ENCODE measurements at places on chromosomes 3 and 15.

DNA sequence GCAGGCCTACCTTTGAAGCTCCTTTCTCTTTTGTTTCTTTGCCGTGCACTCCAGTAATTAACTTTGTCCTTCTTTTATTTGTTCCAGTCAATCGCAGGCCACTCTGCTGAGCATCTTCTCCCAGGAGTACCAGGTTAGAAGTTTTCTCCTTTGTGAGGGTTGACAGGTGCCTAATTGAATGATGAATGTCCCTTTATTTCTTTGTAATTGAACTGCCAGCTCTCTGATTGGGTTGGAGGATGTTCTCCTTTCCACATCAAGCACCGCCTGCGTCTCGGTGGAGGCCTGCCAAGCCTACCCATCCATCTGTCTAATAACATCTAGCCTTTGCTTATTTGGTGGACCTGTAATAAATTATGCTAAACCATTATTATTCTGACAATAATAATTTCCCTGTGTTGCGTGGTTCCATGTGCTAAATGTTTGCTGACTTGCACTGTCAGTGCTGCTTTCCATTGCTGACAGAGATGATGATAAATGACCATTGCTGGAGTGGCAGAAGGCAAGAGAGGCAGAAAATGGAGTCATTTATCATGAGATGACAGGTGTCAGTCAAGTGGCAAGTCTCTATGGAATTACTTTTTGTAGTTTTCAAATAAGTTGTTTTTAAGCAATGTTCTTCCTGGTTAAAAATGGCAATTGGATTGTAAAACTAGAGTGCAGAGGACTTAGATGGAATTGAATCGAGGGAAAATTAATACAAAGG lies 64.9 kb downstream of the CDIN1 start:
- no peak for DNase-seq

DNA sequence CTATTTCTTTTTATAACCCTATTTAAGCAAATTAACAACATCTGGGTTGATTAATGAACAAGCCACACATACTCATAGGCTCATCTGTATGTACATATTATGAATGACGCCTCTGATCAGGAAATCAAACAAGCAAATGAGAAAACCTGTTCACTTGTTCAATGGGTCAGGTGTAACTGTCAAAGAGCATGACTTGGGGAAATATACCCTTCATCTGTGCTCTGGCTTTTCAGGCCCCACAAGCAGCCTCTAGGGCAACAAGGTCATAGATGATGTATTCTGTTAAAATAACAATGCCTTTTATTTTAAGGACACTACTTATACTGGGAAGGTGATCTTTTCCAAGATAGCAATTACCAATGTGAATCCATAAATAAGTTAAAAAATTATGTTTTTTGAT lies 102.0 kb downstream of the RBMS3 start:
- DNase-seq, result no peak

GRCh38 chr3:178568911-178569310 lies 32.7 kb downstream of the KCNMB2 start:
- no peak for DNase-seq

DNA sequence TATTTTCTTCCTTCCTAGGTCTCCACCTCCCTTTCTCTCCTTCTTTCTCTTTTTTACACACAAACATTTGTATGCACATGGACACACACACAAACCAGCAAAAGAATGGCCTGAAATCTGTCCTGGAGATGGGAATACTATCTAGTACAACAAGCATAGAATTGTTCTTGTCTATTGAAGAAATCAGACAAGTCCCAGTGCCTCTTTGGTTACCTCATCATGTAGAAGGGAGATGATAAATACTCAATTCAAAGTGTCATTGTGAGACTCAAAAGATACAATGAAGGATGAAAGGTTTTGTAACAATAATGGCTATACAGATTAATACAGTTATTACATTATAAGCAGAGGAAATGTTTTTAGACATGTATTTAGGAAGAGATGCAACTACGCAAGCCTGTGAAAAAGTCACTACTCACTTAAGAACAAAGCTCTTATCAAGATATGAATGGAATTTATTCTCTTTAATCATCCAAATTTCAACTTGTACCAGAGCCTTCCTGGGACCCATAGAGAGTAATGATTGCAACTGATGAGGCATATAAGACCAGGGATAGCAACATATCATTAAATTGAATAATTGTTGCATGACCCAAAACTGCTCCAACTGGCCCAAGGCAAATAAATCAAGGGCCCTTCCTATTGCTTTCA lies 43.2 kb downstream of the P3H2 start:
- DNase-seq, result no peak

GRCh38 chr3:4754180-4755086 lies 224.8 kb upstream of the BHLHE40 start:
- DNase-seq, result no peak
